Urothelium cell line (cell line): ENCODE measurements at places on chromosomes 11 and 22.
A peak's percentile ranks its signal among the peaks of the same experiment; 100 is the strongest.

DNA sequence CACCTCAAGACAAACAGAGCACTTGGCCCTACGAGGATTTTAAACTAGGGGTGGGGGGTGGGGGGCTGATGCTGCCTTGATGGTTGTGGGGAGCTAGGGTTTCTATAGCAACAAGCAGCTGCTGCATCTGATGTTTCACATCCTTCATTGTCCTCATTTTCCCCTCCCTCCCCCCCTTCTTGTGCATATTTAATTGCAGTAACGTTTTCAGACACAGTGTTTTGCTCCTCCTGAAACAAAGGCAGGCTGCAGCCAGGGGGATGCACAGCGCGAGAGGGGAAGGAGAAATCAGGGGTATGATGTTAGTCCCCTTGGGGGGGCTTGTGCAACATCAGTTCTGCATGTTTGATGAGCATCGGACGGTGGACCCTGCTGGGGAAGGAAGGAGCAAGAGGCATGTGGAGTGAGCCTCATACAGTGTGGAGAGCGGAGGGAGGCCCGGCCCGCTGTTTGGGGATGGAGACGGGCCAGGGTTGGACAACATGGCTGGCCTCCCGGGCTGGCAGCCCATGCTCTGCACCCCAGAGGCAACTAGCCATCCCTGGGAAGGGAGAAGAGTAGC lies 208.3 kb downstream of the CEP164 start:
- no peak for DNase-seq

GRCh38 chr11:78213526-78214330 lies 25.0 kb downstream of the USP35 start:
- DNase-seq = no peak

- no peak for DNase-seq
These were observed 53.4 kb upstream of the PARVG start for GRCh38 chr22:44127356-44127755.

DNA sequence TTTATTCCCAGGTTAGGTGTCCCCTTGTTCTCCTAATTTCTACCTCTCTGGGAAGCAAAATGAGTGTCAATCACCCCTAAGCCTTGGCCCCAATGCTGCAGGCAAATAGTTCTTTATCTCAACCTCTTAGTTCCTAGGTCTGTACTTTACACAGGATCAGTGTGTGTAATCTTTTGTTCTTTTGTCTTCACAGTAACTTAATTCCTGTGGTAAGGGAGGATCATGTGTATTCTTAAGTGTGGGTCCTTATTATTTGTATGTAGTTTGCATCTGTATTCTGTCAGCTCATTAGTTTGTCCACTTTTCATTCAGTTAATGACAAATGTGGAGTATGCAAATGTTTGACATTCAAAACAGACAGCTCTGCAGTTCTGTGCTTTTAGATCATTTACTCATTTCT lies 166.7 kb downstream of the FAT3 start:
- no peak for DNase-seq

DNA sequence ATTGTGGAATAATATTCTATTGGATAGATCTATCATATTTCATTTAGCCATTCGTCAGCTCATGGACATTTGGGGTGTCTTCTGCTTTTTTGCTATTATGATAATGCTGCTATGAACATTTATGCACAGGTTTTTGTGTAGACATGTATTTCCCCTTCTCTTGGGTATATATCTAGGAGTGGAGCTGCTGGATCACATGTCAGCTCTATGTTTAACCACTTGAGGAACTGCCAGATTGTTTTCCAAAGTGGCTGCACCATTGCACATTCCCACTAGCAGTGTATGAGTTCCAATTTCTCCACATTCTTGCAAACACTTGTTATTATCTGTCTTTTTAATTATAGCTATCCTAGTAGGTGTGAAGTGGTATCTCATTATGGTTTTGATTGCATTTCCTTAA lies 75.0 kb downstream of the C11orf65 start:
- no peak for DNase-seq

GRCh38 chr22:46514592-46515207 lies 22.7 kb downstream of the CELSR1 start:
- DNase-seq = peak; percentile 83

- no peak for DNase-seq
These were observed 66.1 kb downstream of the SCN3B start for GRCh38 chr11:123588117-123588863.

- DNase-seq = no peak
These were observed 26.1 kb downstream of the APIP start for GRCh38 chr11:34890089-34890488.

DNA sequence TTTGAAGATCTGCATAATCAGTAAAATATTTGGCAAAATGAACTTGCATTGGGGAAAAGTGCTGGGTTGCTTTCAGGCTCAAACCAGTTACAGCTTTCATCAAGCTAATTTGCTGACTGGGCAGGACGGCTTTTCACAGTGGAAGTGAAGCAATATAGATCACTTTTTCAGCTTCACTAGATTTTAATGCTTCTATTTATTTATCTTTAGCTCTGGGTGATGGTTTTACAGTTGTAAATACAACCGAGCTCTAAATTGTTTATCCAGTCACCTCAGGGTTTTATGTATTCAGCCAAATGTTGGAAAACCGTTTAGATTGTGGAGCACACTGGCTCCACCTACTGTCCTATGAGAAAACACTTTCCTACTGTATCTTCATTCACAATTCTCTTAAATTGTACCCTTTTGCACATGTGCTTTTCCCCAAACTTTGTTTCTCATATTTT lies 58.2 kb downstream of the ACER3 start:
- peak; percentile 53 for DNase-seq

DNA sequence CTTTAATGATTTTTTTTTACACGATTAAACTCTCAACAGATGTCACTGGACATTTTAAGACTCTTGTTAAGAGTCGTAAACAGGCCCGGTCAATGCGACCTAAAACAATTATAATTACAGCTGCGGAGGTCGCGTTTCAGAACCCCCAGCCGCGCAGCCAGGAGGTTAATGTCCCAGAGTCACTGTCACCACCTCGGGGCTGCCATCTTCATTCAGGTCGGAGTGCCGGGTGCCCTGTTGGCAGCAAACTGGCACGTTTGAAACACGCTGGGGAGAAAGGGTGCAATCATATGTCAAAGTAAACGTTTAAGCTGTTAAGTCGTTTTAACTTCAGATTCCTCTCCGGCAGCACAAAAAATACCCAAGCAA lies 711 bp upstream of the PHF21B start:
- no peak for DNase-seq

- peak; percentile 42 for DNase-seq
These were observed 90.6 kb upstream of the FGF3 start for GRCh38 chr11:69909561-69910518.

DNA sequence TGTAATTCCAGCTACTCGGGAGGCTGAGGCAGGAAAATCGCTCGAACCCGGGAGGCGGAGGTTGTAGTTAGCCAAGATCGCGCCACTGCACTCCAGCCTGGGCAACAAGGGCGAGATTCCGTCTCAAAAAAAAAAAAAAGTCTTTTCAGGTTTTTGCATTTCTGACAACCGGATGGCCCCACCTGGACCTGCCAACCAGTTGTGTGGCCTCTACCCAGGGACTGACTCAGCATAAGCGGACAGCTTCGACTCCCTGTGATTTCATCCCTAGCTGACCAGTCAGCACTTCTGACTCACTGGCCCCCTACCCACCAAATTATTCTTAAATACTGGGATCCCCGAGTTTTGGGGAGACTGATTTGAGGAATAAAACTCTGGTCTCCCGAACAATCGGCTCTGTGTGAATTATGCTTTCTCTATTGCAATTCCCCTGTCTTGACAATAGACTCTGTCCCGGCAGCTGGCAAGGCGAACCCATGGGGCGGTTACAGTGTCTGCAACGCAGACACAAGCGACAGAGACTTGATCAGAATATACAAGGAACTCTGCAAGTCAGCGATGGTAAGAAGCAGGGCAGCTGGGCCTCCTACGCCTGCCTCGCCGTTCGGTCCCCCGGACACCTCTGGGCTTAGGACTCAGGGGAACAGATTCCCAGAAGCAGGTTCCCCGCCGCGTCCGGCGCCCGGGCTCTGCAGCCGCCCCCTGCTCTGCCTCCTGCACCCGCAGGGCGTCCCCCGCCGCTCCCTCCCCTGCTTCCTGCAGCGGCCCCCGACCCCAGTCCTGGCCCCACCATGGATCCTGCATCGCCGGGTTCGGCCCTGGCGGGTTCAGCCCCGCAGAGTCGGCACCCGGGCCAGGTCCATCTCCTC lies 741 bp upstream of the TALDO1 start:
- no peak for DNase-seq

DNA sequence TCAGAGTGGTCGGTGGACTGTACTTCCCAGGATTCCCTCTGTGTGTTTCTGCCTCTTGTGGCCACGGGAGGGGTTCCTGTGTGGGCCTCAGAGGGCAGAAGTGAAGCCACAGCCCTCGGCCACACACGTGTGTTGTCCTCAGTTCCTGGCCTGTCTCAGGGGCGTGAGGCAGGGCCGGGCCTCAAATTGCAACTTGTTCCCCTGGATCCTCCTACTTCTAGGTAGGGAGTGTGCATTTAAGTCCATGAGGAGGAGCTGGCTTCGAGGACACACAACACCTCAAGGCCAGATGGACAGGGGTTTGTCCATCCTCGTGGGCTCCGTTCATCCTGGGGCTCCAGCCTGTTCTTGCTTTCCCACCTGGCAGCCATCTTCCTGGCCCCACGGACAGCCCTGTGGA lies 573.0 kb downstream of the TBC1D22A start:
- no peak for DNase-seq

GRCh38 chr11:34235189-34235588 lies 122.6 kb downstream of the ABTB2 start:
- no peak for DNase-seq

- DNase-seq = no peak
These were observed 61.5 kb downstream of the STIM1 start for GRCh38 chr11:3916962-3917361.

DNA sequence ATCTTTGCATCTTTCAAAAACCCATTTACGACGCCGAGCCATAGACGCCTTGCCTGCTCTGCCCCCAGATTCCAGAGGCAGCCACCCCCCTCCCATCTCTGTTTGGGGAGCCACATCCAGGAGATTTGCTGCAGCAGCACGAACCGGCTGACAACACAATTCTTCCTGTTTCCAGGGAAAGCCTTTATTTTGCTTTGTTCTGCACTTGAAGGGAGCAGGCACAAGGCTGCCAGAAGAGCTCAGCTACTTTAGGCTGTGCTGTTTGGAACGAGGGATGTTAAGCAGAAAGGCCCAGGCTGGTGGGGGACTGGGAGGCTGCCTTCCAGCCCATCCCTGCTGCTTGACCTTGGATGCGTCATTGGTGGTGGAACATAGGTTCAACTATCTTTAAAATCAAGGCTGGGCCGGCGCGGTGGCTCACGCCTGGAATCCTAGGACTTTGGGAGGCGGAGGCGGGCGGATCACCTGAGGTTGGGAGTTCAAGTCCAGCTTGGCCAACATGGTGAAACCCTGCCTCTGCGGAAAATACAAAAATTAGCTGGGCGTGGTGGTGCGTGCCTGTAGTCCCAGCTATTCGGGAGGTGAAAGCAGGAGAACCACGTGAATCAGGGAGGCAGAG lies 243.9 kb downstream of the MIAT start:
- DNase-seq = no peak

GRCh38 chr22:37832022-37832857 lies 9.1 kb downstream of the GALR3 start:
- no peak for DNase-seq
